ENCODE measurements at places on chromosomes 12 and 14.

DNA sequence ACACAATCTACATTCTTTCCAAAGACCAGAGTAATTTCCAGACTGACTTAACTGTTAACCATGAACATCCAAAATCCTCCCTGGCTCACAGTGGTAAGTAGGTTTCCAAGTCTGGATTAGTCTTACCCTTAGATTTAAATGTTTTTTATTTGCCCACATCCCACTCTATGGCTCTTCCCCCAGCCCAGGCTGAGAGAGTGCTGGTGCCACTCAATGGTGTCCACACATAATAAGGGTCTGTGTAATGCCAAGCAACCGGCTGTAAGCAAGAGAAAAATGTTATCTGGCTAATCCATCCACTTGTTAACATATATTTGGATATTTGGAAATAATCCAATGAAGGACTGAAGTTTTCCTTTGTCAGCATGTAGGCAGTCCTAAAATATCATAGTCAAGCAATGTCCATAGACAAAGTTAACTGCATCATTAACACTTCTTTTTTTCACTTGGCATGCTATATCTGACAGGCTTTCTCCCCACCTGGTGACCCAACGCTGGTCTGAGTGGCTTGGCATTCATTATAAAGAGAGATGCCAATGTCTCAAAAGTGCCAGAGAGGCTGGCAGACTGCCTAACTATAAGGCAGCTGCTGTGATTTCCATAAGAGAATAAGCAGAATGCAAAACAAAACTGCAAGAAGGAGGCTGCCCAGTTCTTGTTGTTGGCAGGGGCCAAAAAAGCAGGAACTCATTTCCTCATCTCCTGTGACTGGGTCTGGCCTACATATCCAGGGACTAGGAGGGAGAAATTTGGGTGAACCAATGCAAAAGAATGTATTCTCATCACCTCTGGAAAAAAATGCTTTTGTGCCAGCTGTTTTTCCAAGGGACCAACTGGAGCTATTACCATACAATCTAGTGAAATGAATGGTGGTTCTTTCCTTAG lies 13.9 kb upstream of the HOXC13 start:
- no peak for DNase-seq

DNA sequence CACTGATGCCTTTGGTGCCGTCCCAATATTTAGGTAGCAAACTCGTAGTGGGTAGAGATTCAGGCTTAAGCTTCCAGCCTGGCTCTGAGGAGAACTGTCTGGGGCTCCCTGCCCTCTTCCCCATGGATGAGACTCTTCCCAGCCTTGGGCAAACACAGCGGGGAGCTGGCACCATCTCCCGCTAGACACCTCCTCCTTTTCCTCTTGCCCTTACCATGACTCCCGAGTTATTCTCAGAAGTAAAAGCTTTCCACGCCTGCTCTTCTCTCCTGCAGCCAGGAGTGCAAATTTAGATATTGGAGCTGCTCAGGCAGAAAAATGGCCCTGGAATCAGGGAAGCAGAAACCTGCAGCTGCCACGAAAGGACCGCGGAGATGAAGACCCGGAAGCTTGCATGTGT lies 45.6 kb upstream of the RBM19 start:
- no peak for DNase-seq

GRCh38 chr12:123474485-123475245 lies 16.7 kb downstream of the SNRNP35 start:
- no peak for DNase-seq

DNA sequence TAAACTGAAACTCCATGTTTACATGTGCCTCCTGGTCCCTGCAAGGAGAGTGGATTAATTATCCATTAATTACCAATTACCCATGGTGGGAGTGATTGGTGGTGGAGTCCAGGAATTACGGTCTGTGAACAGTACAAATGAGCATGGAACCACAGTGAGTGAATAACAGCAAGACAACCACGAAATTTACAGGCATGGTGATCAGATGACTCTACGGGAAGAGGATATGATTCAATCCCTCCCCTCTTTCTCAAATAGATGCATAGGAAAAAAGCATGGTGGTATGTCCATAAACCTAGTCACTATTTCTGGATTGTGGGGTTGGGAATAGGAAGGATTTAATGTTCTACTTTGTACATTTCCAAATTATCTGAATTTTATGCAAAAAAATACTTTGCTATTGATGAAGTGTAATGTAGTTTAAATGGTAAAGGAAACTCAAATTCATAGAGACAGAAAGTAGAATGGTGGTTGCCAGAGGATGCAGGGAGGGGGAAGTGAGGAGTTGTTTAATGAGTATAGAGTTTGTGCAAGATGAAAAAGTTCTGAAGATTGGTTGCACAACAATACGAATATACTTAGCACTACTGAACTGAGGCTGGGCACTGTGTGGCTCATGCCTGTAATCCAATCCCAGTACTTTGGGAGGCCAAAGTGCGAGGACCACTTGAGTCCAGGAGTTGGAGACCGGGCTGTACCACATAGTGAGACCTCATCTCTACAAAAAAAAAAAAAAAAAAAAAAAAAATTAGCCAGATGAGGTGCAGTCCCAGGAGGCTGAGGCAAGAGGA lies 41.2 kb upstream of the C12orf75 start:
- DNase-seq = no peak

DNA sequence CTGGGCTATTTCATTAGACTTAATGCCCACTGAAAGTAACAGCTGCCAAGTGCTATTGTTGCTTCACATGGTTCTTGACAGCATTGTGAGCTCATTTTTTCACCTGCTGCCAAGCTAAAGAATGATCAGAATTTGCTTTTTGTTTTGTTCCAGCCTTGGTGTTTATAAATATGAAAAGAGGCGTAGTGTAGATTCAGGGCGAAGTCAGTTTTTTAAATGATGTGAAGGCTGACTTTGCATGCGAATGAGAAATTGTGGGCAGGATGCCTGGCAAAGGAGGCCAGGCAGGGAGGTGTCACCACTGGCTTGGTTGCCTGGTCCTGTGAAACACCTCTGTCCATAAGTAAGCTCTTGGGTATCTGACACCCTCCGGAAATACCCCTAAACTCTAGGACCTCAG lies 93.3 kb upstream of the NAP1L1 start:
- no peak for DNase-seq

DNA sequence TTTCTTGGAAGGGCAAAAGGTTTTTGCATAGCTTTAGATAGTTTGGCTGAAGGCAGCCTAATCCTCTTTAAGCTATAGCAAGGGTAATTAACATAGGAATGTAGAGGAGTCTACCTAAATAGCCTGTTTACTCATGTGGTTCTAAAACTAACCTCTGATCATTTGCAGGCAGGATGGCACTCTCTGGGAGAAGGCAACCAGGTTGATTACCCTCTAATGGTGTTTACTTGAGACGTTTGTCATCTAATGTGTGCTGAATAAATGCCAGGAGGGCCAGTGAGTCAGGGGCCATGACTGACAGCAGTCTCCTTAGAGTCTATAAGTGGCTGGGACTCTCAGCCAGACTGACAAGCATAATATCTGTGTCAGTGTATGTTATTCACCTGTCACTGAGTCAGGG lies 286.4 kb downstream of the PCNX1 start:
- no peak for DNase-seq

GRCh38 chr14:34810028-34810427 lies 65.1 kb downstream of the BAZ1A start:
- DNase-seq = no peak

GRCh38 chr14:70425354-70425753 lies 8.5 kb upstream of the SYNJ2BP start:
- no peak for DNase-seq

- DNase-seq = no peak
These were observed 16.6 kb upstream of the TBX3 start for GRCh38 chr12:114700392-114701103.

- DNase-seq = no peak
These were observed 2.4 kb upstream of the MANSC4 start for GRCh38 chr12:27782481-27782880.

DNA sequence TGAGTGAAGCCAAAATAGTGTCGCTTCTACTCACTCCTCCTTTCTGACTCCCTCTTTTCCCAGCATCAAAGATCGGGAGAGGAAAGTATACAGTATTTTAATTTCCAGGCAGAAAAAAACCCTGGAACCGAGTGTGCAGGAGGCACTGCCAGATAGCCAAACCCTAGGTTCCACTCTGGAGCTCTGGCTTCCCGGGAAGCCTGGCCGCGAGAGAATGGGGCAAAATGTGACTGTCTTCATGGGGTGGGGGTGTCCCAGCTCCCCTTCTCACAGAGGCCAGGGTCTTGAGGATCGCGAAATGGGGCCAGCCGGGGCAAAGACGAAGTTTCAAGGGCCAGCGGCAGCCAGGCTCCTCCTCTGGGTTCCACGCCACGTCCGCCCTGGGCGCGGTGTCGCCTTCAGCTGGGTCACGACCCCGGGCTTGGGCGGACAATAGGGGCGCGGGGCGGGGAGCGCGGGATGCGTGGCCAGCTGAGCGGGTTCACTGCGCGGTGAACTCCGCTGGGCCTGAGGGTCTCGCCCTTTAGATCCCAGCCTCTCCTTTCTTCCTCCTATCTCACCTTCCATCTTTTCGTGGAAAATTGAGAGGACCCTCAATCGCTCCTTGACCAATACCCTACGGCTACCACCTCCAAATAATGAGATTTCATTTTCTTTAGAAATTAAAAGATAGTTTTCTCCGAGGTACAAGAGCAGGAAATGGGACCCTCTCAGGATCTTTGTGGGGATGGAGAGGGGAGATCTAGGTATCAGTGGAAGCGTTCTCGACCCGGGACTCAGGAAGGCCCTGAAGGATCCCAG lies 6.7 kb downstream of the HOXC4 start:
- DNase-seq = no peak

- DNase-seq = no peak
These were observed 88.5 kb downstream of the RBM19 start for GRCh38 chr12:113877607-113878006.

DNA sequence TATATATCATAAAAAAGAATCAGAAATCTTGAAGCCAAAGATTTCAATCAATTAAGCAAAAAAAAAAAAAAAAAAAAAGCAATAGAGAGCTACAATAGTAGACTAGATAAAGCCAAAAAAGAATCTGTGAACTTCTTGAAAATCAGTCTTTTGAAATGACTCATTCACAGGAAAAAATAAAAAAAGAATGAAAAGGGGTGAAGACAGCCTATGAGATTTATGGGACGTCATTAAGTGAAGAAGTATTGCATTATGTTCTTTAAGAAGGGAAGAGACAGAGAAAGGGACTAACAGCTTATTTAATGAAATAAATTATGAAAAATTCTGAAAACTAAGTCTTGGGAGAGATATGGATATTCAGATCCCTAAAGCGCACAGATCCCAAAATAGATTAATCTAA lies 103.8 kb downstream of the ACSS3 start:
- DNase-seq = no peak
